Pons (tissue), 1 donor: ENCODE measurements at places on chromosomes 12 and 14.

- no peak for DNase-seq
Observed at GRCh38 chr12:131982041-131982440, 32.3 kb downstream of the EP400 start.

- no peak for DNase-seq
Observed at GRCh38 chr12:45981075-45981837, 9.1 kb downstream of the SCAF11 start.

- DNase-seq: no peak
Observed at GRCh38 chr12:107320929-107321631, 227.7 kb upstream of the CRY1 start.

- DNase-seq: no peak
Observed at GRCh38 chr12:90921536-90921935, 33.4 kb downstream of the CCER1 start.

DNA sequence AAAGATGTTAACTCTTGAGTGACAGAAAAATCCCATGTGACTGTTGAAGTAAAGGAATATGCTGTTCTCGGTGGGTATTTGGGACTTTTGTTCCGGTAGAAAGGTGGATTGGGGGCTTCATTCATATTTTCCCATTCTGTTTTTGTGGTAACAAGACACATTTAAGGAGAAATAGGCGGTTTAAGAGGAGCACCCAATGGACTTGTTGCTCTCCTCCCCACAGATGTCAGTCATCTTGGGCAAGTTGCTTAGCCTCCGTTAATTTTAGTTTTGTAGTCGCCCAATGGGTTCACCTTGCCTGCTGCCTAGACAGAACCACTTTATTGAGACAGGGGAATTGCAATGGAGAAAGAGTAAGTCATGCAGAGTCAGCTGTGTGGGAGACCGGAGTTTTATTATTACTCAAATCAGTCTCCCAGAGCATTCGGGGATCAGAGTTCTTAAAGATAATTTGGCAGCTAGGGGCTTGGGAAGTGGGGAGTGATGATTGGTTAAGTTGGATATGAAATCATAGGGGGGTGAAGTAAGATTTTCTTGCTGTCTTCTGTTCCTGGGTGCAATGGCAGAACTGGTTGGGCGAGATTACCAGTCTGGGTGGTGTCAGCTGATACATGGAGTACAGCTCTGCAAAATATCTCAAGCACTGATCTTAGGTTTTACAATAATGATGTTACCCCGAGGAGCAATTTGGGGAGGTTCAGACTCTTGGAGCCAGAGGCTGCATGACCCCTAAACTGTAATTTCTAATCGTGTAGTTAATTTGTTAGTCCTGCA is 50.3 kb downstream of the SLC38A1 start:
- no peak for DNase-seq

DNA sequence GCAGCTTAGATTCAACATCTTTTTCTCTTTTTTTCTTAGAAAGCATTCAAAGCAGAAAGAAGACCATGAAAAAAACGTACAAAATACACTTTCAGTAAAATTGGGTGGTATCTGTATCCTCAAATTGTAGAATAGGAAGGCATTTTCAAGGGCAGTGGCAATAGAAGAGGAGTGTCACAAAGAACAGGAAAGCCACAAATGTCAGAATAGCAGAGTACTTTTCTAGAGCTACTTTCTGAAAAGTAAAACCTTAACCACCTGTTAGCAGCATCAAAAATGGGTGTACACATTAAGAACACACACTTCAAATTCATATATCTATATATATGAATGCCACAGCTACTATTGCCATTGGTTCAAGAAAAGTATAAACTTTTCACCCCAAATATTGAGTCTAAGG is 412.1 kb upstream of the DCN start:
- no peak for DNase-seq

GRCh38 chr14:68270342-68270741 is 450.8 kb downstream of the RAD51B start:
- DNase-seq: no peak

DNA sequence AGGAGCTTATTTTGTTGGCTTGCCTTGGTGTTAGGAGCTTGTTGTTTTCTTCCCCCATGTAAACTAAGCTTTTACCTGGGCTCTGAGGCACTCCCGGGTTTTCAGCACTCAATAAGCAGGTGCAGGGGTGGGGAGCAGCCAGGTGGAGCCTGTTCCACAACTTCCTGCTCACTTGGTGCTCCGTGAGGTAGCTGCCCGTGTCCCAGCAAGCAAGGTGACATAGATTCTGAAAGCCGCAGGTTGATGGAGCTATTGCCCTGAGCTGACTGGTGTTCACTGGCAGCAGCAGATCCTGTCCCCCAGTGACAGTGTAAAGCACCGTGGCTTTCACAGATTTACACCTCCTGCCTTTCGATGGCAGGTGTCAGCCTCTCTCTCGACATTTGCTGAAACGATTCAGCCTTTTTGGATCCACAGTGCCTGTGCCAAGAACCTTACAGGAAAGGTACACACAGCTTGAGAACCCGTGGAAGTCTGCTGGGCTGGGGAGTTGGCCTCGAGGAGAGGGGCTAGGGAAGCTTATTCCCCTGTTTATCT is 295.7 kb upstream of the FKBP4 start:
- DNase-seq: no peak

GRCh38 chr12:74242088-74242487 is 295.5 kb upstream of the ATXN7L3B start:
- DNase-seq: no peak

GRCh38 chr14:35406090-35406489 is 1.5 kb upstream of the NFKBIA start:
- DNase-seq: no peak

GRCh38 chr14:44029933-44030332 is 477.1 kb downstream of the FSCB start:
- DNase-seq: no peak

GRCh38 chr12:113500782-113501311 is 29.2 kb upstream of the LHX5 start:
- DNase-seq: no peak

DNA sequence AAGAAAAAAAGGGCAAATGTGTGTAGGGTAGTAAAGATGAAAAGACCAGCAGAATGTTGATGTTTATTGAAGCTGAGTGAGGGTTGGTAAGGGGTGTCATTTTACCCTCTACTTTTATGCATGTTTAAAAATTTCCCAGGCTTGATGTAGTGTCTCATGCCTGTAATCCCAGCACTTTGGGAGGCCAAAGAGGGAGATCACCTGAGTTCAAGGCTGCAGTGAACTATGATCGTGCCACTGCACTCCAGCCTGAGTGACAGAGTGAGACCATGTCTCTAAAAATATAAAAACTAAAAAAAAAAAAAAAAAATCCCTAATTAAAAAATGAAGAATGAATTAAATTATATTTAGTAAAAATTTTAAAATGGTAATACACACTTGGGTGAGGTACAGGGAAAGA is 8.5 kb downstream of the SEL1L start:
- no peak for DNase-seq
